Muscle of arm (tissue), 14 donors: ENCODE measurements at places on chromosomes 1 and 21. TPM values are rescaled to one million over a fixed set of nuclear protein-coding genes. Genes with fewer than 3 reads are reported as not detected.

Gene NEXN
- 531 TPM for polyA plus RNA-seq

Gene CLDN14
- polyA plus RNA-seq, result 0.49 TPM

Gene CELA2A
- not detected for polyA plus RNA-seq

GRCh38 chr1:232886271-232886670, 64.1 kb upstream of the NTPCR start:
- no peak for DNase-seq

- DNase-seq, result no peak
These were observed 9.9 kb downstream of the TGFBR3 start for GRCh38 chr1:91876040-91876470.
